ENCODE measurements at places on chromosomes 2 and 18.

DNA sequence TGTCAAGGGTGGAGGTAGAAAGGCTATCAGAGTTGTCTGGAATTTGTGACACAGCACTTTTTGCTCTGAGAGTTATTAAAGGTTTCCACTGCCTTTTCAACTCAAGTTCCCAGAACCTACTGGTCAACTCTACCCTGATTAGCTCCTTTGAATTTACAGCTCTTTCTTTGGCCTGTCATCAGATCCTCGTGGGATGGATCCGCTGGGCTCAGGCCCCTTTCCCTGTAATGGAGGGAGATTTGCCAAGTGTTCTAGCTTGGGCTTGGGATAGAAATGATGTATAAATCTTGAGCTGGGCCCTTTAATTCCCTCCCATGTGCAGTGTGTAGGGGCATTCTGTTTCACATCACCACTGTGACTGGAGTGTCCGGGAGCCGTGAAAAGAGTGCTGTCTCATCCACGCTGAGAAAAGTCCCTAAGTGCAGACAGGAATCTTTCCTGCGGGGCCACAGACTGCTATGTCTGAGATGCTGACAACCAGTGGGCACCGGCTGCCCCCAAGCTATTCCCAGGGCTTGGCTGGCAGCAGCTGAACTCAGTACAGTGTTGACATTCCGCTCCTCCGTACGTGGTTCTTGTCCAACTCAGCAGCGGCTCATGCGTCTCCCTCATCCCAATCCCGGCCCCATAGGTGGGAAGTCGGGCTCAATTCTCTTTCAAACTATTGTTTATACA, 46.9 kb upstream of the ARHGAP28 start:
- no peak for DNase-seq

DNA sequence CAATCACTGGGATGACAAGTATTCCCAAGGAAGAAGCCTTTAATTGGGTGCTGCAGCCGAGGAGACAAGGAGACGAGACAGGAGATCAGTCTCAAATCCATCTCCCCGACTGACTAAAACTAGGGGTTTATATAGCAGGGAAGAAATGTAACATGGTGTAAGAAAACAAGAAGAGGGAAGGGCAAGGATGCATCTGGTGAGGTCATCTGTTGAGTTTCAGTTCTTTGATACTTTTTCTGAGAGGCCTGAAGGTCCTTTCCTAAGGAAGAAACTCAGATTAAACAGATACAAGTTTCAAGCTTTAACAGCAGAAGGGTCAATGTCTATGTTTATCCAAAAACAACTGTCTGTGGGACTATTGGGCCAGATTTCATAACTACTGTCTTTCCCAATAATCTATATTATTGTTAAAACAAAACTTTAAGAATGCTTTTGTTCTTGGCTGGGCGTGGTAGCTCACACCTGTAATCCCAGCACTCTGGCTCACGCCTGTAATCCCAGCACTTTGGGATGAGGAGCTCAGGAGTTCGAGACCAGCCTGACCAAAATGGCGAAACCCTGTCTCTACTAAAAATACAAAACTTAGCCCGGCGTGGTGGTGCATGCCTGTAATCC, 2.5 kb upstream of the PDCL3 start:
- no peak for DNase-seq

- DNase-seq: no peak
Observed at GRCh38 chr2:40279001-40279400, 172.9 kb downstream of the SLC8A1 start.

DNA sequence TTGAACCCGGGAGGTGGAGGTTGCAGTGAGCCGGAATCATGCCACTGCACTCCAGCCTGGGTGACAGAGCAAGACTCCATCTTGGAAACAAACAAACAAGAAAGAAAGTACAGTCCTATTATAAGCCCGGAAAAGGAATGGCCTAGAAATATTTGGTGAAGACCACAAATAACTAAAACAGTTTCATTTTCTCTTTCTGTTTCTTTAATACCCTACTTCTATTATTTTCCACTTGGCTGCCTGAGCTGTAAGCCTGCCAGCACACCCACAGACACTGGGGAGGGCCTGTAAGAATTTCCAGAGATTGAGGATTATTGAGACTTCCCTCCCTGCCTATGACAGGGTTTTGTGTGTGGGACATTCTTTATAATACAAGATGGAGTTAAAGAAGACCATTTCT, 188.0 kb upstream of the DCC start:
- no peak for DNase-seq

- DNase-seq: no peak
Observed at GRCh38 chr18:12645751-12646203, 12.1 kb downstream of the SPIRE1 start.

DNA sequence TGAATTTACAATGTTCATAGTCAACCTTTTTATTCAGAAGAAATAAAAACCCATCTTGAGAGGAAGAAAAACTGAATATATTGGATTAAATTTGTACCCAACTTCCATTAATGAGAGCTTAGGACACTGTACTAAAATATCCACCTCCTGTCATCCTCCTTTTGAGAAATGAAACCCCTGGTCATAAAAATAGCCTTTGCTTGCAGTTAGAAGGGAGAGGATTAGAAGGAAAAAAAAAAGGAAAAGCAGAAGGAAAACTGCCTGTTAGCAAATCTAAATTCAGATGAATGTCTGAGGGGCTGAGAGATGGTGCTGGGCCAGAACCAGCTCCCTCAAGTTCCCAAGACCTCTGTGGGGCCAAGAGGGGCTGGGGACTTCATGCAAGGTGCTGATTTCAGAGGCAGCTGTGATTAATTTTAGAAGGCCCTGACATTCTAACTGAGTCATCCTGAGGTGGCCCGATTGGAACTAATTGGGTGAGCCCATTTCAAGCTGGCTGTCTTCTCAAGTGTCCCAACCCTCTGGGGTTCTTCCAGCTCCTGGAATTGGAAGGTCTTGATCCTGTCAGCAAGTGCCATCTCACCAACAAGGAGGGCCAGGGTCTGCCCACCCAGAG, 38.4 kb upstream of the BIN1 start:
- no peak for DNase-seq

DNA sequence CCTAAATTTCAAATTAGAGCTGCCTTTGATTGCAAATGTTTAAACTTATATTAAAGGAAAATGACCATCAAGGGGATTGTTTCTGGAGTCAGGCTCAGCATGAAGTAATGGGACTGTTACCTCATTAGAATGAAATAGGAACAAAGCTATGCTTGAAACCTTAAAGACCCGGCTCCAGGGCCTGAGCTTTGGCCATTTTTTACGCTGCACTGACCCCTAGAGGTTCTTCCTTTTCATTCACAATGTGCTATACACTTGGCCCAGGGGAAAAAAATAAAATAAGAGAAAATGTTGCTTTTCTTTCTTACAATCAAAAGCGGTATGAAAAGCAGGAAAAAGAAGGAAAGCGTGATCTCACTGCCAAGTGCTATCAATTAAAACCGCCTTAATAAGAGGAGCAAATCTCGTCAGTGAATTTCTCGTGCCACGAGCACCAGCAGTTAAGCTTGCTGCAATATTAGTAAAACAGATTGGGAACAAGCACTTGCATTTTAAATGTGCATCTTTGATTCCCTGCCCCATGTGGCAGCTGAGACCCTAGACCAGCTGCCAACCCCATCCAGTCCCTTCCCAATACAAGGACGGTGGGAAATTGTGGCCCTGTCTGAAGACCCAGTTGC, 96.6 kb downstream of the MBD2 start:
- DNase-seq: no peak

GRCh38 chr2:222311319-222311977, 12.7 kb upstream of the PAX3 start:
- no peak for DNase-seq

- DNase-seq: no peak
Observed at GRCh38 chr18:27585602-27586173, 400.6 kb upstream of the CHST9 start.

DNA sequence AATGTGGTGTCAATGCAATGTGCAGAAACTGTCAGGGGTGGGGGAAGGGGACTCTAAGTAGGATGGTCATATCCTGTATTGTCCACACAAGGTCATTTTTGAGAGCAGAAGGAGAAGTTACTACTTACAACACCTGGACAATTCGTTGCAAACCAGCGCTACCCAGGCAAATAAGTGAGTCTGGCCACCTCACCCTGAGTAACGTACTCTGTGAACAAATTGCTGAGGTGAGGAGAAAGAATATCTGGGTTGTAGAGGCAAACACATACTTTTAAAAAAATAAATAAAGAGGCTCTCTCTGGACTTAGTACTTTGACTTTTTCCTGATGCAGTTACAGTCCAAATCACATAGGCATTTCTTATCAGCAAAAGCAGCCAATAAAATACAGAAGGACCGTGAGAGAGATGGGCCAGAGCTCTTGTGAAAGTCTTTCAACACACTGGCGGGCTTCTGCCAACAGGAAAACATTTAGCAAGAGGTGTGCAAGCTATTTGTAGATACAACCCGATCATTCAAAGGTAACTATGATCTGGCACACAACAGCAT, 268.2 kb upstream of the ID2 start:
- DNase-seq: no peak

- DNase-seq: no peak
Observed at GRCh38 chr2:9231291-9232165, 24.9 kb downstream of the ASAP2 start.

DNA sequence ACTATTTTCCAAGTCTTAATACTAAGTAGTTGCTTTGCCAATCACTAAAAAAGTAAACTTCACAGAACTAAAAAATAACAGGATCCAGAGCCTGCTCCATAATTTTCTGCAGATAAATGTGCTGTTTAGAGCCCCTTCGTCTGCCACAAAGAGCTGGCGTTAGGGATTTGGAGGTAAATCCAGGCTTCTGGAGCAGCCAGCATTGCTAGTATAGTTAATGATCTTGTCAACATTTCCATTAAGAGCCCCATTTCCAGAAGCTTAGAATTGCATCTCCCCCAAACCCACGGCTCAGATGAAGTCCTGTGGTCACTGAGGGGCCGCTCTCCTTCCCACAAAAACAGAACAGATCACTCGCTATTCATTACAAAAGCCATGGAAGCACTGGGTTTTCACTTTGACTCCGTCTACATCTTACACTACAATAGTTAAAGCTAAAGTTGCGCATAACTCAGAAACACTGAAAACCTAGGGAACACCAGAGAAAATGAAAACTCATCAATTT, 41.9 kb downstream of the ZNF516 start:
- DNase-seq: no peak

DNA sequence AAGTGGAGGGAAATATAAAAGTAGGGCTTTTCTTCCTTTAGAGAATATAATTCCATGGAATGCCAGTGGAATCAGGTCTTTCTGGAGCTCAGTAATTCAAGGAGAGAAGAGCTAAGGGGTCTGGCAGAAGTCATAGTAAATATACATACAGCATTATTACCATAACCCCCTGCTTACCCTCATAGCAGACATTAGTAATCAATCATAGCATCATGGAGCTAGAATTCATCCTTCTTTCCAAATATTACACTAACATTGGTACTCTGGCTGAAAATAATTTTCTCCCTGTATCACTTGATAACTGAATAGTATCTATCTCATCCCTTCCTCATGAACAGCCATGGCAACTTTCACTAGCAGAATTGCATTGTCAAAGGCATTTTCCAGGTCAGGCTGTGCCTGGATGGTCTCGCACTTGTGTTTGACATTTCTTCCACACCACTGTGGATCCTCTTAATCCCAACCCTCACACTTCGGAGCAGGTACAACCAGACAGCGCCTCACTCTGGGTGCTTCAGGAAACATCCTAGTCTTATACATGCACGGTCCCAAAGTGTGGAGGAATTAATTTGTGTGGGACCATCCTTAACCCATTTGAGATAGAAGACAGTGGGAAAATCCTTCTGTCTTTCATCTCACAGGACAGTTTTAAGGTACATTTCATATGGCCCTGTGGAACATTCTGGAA, 84.2 kb upstream of the SEC11C start:
- no peak for DNase-seq

GRCh38 chr2:168054657-168055056, 192.7 kb downstream of the STK39 start:
- no peak for DNase-seq

- DNase-seq: no peak
Observed at GRCh38 chr18:49811151-49811938, 2.0 kb downstream of the ACAA2 start.

DNA sequence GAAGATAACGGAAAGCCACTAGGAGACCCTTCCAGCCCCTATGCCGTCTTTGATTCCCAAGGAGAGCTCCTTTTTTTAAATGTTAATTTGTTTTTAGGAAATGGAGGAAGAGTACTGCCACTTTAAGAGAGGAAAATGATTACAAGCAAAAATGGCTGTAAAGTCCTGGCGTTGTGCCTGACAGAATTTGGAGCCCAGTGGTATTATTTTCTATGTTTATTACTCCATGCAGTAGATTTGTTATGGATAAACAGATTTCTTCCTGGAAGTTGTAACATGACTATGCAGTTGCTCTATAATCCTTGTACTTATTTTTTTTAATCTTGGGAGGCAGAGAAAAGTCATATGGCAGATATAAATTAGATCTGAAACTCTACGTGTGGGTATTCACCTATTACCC, 141.3 kb downstream of the GBX2 start:
- DNase-seq: no peak

DNA sequence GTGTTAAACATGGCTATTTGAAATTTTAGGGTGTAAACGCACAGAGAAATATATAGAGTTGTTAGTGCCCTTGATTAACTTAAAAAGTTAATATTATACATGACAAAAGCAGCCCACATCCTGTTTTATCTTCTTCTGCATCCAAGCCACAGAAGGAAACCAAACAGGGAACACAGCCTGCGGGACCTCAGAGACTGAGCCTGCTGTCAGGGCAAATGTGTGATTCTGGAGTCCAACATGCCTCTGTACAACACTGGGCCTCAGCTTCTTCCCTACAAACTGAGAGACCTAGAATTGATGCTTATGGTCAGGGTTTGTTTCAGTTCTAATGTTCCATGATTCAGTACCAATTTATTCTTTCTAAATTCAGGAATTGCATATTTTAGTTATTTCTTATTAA, 404.7 kb downstream of the FBXO15 start:
- DNase-seq: no peak

DNA sequence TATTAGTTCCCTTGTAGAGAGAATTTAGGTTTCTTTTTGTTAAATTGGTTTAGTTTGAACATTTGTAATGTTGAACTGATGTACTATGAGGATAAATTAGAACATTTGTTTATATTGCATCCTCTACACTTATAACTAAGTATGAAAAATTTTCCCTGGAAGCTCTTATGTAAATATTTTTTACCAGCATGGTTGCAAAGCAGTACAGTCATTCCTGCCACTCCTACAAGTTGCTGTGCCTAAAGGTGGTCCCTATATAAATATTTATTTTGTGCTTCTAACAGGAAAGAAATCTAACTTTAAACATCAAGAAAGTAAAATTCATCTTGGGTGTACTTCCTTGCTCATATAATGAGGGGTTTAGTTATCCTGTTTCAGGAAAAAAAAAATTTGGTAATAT, 14.2 kb downstream of the TWSG1 start:
- no peak for DNase-seq

GRCh38 chr2:15923597-15923996, 16.8 kb upstream of the MYCN start:
- no peak for DNase-seq

- no peak for DNase-seq
Observed at GRCh38 chr18:5972298-5972697, 77.0 kb upstream of the TMEM200C start.

DNA sequence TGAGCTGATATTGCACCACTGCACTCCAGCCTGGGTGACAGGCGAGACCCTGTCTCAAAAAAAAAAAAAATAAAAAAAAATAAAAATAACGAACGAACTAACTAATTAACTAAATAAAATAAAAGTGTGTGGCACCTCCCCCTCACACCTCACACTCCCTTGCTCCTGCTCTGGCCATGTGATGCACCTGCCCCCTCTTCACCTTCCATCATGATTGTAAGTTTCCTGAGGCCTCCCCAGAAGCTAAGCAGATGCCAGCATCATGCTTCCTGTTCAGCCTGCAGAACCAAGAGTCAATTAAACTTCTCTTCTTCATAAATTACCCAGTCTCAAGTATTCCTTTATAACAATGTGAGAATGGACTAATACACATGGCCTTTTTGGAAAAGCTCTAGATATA, 232.1 kb downstream of the TGIF1 start:
- DNase-seq: no peak
